Activated T-helper 2 cell treated with anti-CD3 and anti-CD28 coated beads, Interferon-gamma antibody, Interleukin-2, Interleukin-4, amounts not matched to agents 10 μg/mL and 5 μg/mL and 100 μg/mL, durations not matched to agents 14 hours and 24 hours and 36 hours (primary cell): ENCODE measurements at places on chromosomes 12 and 14.

GRCh38 chr12:113634474-113634873 is 162.8 kb upstream of the LHX5 start:
- DNase-seq = no peak

- no peak for DNase-seq
Measured at GRCh38 chr12:117227000-117227653, 36.9 kb upstream of the FBXO21 start.

- DNase-seq = no peak
Measured at GRCh38 chr12:22100958-22101748, 55.1 kb downstream of the CMAS start.

DNA sequence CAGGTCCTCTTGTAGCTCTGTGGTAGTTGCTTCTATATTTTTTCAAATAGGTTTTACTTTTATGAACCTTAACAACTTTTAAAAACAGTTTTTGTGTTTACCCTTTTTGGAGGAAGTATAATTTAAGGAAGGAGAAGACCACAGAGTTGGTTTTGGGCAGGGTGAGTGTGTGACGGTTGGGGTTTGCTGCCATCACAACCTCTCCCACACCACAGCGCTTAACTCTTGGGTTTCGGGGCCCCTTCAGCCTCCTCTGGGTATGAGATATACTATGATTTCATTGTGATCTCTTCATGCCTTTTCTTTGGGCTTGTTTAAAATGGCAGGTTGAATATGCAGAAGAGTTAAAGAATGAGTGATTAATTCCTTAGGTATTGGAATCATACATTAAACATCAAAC is 228.7 kb upstream of the CRY1 start:
- peak; percentile 47 for DNase-seq

DNA sequence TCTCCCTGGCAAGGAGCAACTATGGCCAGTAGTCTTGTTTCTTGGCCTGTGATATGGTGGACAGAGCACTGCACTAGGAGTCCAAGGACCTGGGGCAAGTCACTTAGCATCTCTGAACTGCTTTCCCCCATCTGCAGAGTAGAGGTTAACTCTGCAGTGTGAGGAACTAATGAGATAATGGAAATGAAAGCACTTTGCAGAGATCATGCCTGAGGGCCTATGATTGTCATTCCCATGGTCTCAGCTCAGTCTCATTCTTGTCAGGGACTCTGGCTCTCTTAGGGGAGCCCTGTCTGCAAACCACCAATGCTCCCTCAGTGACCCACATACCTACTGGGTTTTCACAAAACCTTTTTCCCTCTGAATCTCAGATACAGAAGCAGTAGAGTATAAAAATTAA is 6.5 kb upstream of the PNMA1 start:
- no peak for DNase-seq

DNA sequence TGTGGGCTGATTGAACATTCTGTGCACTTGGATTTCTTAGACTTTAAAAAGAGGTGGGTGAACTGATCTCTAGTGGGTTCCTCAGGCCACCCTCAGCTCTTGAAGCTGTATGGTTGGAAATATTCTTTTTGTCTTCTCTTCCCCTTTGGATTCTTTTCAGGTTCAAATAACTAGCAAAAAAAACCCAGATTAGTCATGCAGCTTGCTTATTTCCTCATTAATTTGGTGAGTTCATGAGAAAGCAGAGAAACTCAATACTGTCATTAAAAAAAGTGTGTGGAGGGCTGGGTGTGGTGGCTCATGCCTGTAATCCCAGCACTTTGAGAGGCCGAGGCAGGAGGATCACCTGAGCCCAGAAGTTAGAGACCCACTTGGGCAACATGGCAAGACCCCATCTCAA is 183.4 kb downstream of the ESR2 start:
- DNase-seq = no peak

GRCh38 chr14:68522510-68523325 is 270.1 kb downstream of the ZFP36L1 start:
- no peak for DNase-seq

DNA sequence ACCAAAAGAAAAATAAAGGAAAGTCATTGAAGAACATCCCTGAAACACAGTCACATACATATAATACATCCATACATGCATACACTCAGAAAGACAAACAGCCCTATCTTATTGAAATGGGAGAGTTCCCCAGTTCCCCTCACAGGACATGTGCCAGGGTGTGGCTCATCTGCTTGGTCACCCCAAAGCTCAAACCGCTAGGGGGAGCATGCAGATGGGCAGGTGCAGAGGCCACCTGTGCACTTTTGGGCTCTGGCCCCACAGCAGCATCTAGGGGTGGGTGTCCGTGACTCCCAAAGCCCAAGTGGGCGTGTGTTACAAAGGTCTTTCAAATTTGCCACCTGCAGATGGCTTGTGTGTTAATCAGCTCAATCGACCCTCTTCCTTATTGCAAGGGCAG is 75.2 kb downstream of the CMAS start:
- DNase-seq = no peak

DNA sequence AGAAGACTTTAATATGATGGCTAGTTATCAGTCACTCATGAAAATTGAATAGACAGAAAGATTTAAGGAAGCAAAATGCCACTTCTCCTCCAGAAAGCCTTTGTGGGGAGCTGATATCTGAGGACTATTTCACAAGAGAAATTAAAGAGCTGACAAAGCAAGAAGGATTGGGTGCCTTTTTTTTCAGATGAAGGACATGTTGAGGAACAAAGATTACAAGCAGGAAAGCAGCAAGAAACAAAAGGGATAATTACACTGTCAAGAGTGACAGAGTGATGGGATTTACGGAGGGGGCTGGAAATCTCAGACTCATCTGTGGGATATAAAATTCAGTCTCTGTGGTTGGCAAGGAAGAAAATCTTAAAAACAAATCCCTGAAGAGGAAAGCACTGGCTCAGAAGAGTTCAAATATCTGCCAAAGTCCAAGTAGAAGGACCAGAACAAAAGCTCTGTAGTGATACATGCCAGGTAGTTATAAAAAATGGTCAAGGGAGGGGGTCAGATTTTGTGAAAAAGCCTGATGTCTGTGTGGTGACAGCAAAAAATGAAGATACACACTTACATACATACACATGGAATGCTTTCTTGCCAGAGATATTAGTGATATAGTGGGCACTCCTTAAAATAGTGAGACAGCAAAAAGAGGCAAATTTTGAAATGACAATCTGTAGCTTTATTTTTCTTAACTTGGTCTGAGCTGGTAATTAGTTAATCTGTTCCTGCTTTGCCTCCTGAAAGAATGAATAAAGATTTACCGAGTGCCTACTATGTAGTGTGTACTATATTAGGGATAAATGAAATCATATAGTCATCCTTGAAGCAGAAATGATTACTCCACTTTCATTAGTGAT is 62.9 kb downstream of the EPS8 start:
- DNase-seq = no peak

- DNase-seq = peak; percentile 29
Measured at GRCh38 chr12:123363740-123364531, 711 bp downstream of the SBNO1 start.

DNA sequence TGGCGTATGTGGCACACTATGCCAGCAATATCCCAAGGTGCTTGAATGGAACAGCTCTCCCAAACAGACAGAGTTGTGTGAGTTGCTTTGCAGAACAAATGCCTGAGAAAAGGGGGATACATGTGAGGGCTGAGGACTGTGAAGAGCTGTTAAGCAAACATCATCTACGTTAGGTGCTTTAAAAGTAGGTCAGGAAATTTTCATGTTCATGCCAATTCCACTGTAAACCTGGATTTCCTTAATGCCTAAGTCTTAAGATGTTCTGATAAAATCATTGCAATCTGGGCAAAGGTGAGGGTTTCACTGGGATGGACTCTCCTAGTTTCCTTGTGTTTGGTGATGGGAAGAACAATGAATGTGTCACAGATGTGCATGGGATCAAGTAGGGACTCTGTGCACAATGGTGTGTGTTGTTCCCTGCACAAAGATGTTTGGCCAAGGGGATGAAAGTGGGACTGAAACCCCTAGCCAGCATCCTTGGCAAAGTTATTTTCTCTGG is 227.9 kb downstream of the KTN1 start:
- no peak for DNase-seq

GRCh38 chr14:55772486-55772885 is 192.5 kb downstream of the KTN1 start:
- DNase-seq = no peak

GRCh38 chr14:31400031-31400638 is 20.2 kb downstream of the HEATR5A start:
- no peak for DNase-seq

GRCh38 chr12:91189516-91189915 is 6.9 kb upstream of the DCN start:
- no peak for DNase-seq

GRCh38 chr12:48389409-48389808 is 38.7 kb upstream of the ZNF641 start:
- DNase-seq = no peak

DNA sequence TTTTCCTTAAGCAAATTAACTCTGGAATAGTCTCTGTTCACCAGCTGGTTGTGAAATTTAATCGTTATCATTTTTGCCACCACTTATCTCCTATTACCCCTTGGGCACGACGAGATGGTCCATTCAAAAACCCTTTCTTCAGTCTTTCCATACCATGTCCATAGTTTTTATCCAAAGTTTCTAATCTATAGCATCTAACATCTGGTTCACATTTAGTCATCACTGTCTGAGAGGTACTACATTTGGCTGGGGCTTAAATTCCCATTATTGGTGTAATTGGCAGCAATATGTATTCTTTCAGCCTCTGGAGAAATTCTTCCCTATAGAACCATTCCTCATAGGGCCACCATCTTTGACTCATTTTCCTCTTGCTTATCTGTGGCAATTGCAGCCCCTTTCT is 163.5 kb downstream of the CCER1 start:
- DNase-seq = no peak

DNA sequence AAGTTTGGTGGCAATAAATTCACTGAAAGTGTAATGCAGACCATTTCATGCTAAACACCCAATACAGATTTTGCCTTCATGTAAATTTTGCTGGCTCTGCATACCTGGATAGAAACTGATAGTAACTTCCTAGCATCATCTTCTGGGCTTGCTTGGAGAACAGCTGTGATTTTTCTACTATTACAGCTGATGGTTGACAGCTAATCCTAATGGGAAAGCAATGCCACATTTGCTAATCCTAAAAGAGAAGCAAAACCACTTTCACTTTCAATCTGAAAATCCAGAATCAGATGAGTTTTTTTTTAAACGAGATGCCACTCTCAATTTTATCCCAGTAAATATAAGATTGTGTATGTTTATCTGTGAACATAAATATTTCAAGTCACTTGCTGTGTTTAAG is 1035.9 kb downstream of the TRHDE start:
- DNase-seq = no peak

- DNase-seq = no peak
Measured at GRCh38 chr14:45916340-45916953, 663.4 kb upstream of the MIS18BP1 start.

GRCh38 chr12:70534466-70534865 is 102.8 kb downstream of the PTPRB start:
- DNase-seq = no peak

- no peak for DNase-seq
Measured at GRCh38 chr14:60169722-60170121, 4.5 kb upstream of the DHRS7 start.

DNA sequence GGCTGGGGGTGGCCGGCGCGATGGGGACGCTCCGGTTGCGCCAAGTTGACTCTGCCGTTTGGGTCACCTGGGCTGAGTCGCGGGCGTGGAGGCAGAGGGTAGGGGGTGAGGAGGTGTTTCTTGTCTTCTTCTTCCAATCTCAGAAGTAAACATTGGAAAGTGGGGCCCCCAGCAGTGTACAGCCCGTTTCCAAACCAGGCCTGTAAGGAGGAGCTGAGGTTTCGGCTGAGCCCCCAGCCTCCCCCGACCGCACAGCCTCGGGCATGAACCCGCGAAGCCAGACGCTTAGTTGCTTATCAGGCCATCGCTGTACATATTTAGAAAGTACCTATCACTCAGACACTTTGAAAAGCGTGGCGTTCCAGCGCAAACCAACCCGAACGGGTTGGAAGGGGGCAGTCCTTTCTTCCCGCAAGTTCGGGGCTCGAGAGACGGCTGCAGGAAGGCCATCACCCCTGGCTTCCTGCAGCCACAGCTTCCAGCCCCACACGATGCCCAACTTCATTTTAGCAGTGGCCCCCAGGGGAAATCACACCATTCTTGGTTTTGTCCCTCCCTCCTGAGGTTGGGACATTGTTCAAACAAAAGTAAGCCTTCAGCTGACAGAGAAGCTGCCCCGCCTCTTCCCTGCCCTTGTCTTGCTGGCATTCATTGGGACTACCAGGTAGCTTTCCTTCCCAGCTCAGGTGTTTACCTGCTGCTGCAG is 164.1 kb downstream of the ZFP36L1 start:
- DNase-seq = peak; percentile 21

GRCh38 chr14:69475194-69475818 is 9.2 kb upstream of the PLEKHD1 start:
- no peak for DNase-seq

DNA sequence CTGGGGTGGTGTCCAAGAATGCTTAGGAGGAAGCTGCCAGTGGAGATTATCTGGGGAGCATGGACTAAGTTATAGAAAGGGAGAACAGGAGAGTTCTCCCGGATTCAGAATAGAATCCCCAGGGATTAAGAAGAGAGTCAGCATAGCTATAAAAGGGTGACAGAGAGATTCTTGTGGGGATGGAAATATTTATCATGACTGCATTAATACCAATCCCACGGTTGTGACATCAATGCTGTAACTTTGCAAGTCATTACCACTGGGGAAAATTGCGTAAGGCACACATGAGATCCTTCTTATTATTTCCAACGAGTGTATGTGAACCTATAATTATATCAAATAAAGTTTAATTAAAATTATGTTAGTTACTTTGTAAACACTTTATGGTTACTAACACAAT is 447.9 kb upstream of the TMEM132C start:
- DNase-seq = no peak

DNA sequence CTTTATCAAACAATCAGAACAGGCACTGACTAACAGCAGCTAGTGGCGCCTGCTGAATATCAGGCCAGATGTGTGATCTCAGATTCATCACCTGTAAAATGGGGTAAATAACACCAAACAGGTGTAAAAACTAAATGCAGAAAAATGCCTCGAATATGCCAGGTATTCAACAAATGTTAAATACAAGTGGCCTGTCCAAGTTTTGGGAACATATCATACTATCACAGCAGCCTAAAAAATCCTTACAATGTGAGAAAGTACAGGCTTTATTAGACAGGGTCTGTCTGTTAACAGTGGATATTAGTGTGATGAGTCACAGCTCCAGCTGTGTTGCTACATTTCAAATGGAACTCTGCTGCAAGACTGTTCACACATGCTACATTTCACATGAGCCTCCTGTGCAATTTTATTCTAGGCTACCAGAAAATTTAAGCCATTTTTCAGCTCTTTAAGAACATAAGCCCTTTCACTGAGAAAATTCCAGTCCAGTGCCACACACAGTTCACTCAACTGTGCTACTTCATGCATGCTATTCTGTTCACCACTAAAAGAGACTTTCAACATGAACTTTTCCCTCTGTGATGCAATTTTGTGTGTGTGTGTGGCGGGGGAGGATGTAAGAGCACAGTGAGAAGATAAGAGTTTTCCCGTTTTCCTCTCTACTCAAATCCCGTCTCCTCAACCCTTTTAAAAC is 56.7 kb downstream of the MSRB3 start:
- no peak for DNase-seq

- DNase-seq = no peak
Measured at GRCh38 chr12:27244689-27245488, 803 bp downstream of the STK38L start.
